Activated CD4-positive, alpha-beta T cell treated with anti-CD3 and anti-CD28 coated beads, Interleukin-2, amount 50 U/mL, for 16 hours (primary cell): ENCODE measurements at places on chromosomes 7 and 10.

DNA sequence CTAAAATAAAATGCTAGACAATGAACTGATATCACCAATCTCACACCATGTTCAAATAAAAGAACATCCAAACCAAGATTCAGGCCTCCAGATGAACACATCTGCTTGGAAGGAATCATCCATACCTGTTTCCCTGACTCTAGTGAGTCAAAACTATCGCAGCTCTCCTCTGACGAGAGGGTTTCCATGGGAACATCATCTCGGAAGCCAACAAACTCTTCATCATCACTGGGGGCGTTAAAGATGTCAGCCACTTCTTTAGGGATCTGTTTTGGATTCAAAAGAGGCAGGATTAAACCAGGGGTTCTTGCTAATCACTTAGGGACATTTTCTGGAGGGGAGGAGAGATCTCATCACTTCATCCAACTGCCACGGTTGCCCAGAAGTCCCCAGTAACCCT, 29.1 kb downstream of the CDCA7L start:
- DNase-seq = no peak

- DNase-seq = no peak
These were observed 94.9 kb downstream of the ARHGAP12 start for GRCh38 chr10:31833753-31834152.

DNA sequence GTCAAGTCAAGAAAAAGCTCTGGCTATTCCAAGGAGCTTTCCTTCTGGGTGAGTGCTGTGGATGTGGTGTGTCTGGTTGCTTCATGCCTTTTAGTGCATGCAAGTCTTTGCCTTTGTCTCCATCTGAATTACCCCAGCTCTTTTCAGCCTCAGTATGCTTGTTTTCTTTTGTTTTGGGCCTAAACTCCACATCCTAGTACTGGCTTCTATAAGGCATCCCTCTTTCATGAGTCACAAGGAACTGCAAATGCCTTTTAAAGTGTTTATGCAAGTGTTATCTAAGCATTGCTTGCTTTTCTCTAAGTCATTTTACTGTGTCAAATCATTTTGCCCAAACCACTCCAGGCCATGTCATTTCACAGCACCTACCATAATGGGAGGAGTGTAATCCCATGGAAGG, 132.1 kb downstream of the PLCE1 start:
- no peak for DNase-seq

- no peak for DNase-seq
These were observed 73.3 kb downstream of the FAM53B start for GRCh38 chr10:124670849-124671248.

DNA sequence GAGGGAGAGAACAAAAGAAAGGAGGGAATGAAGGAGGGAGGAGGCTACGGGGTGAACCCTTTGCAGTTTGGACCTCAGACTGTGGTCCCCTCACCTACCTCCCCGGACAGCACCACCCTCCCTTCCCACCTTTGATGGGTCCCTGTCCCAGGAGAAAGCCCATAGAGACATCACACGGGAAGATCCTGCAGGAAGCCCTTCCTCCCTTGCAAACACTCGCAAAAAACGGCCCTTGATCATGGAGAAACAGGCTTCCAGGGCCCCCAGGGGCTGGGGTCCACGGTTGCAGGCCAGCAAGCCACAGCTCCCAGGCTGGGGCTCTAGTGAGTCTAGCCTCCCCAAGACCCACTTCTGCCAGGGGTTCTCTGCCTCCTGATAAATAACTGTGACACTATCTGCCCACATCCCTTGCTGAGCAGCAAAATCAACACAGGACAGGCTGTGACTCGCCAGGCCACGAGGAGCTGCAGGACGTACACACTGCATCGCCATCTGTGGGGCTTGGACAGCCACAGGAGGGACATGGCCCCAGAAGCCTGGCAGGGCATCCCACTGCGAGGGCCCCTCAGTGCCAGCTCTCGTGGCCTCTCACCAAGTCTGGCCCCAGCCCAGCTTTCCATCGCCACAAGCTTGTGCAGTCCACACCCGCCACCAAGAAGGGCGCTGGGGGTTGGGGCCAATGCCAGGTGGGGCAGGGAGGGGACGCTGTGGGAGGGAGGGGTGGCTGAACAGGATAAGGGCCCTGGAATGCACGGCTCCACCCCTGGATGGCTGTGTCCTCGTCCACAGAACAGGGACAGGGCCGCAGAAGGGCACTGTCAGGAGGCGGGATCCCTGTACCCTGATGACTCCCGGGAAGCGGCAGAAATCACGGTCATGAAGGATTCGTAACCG, 34.2 kb downstream of the PDGFA start:
- DNase-seq = no peak

GRCh38 chr10:60646966-60647796, 131.1 kb upstream of the CDK1 start:
- peak; percentile 74 for DNase-seq

GRCh38 chr10:6406220-6407033, 173.6 kb downstream of the PRKCQ start:
- peak; percentile 41 for DNase-seq
